ENCODE measurements at places on chromosomes 7 and 10.

GRCh38 chr7:77442636-77443035 is 26.5 kb upstream of the GSAP start:
- H3K4me1 ChIP-seq = peaks cover 4% of the 10 kb centered on the region
- no peaks in the 10 kb centered on the region for H3K27me3 ChIP-seq
- H3K27ac ChIP-seq = no peak overlapping the region
- H3K36me3 ChIP-seq = no peaks in the 10 kb centered on the region

- H3K4me3 ChIP-seq = no peak overlapping the region
- DNase-seq = peak; percentile 58
- no peak overlapping the region for H3K27ac ChIP-seq
- no peaks in the 10 kb centered on the region for H3K36me3 ChIP-seq
These were observed 352.0 kb downstream of the PCLO start for GRCh38 chr7:82810558-82811259.

GRCh38 chr7:28761505-28761904 is 196.6 kb downstream of the TRIL start:
- no peak overlapping the region for H3K27ac ChIP-seq
- no peaks in the 10 kb centered on the region for H3K36me3 ChIP-seq
- H3K4me3 ChIP-seq = no peak overlapping the region
- H3K27me3 ChIP-seq = no peaks in the 10 kb centered on the region
- no peak for DNase-seq

GRCh38 chr10:123044391-123044790 is 35.6 kb downstream of the ACADSB start:
- peaks cover 11% of the 10 kb centered on the region for H3K36me3 ChIP-seq
- H3K27ac ChIP-seq = no peak overlapping the region
- no peaks in the 10 kb centered on the region for H3K27me3 ChIP-seq
- H3K4me3 ChIP-seq = no peak overlapping the region
- DNase-seq = peak; percentile 6

GRCh38 chr10:56319386-56319785 is 41.7 kb downstream of the ZWINT start:
- no peak overlapping the region for H3K4me3 ChIP-seq
- H3K4me1 ChIP-seq = no peaks in the 10 kb centered on the region
- no peak for DNase-seq
- H3K27ac ChIP-seq = no peak overlapping the region

GRCh38 chr7:113179313-113179712 is 61.0 kb upstream of the SMIM30 start:
- no peak for DNase-seq
- no peaks in the 10 kb centered on the region for H3K27me3 ChIP-seq
- H3K36me3 ChIP-seq = no peaks in the 10 kb centered on the region
- no peaks in the 10 kb centered on the region for H3K4me1 ChIP-seq
- no peak overlapping the region for H3K27ac ChIP-seq

DNA sequence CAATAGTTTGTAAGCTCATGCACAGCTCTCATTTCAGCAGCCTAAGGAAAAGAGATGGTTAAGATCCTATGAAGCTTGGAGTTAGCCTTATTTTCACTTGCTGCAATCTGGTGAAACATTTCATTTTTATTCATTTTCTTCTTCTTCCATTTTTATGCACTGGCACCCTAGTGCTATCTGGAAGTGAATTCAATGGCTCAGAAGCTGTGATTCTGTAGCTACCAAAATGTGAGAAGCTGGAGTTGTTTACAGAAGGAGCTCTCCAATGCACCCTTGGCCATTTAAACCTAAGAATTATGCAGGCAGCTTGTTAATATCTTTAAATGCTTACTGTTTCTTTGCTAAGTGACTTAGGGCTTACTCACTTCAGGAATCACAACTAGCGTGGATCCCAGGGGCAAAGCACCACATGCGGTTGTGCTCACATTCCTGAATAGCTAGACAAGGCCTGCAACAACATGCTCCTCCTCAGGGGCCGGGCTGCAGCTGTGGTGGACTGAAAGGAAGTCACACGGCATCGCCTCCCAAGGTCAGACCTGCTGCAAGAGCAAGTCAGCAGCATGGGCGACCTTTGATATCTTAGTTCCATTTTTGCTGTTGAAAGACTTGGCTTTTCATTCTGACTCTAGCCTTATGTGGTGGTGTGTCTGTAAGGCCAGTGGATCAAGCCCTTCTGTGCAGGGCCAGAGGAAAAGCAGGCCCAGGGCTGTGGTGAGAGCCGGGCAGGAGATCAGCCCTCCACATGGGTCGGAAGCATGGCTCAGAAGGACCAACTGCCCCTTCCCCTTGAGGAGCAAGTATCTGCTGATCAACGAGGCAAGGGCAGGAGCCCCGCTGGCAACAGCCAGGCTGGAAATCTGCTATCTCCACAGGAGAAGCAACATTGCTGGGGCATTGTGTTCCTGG is 91.9 kb upstream of the MBL2 start:
- no peak for DNase-seq
- no peak overlapping the region for H3K4me3 ChIP-seq
- no peaks in the 10 kb centered on the region for H3K27me3 ChIP-seq
- H3K27ac ChIP-seq = no peak overlapping the region
- no peaks in the 10 kb centered on the region for H3K36me3 ChIP-seq

- no peak for DNase-seq
- H3K27me3 ChIP-seq = peaks cover 5% of the 10 kb centered on the region
- H3K27ac ChIP-seq = no peak overlapping the region
These were observed 410.6 kb downstream of the KCNMA1 start for GRCh38 chr10:77226853-77227565.

- H3K4me3 ChIP-seq = no peak overlapping the region
- H3K36me3 ChIP-seq = no peaks in the 10 kb centered on the region
- no peaks in the 10 kb centered on the region for H3K4me1 ChIP-seq
- DNase-seq = no peak
- no peak overlapping the region for H3K27ac ChIP-seq
- H3K27me3 ChIP-seq = no peaks in the 10 kb centered on the region
These were observed 153.0 kb upstream of the GPR26 start for GRCh38 chr10:123512901-123513775.

DNA sequence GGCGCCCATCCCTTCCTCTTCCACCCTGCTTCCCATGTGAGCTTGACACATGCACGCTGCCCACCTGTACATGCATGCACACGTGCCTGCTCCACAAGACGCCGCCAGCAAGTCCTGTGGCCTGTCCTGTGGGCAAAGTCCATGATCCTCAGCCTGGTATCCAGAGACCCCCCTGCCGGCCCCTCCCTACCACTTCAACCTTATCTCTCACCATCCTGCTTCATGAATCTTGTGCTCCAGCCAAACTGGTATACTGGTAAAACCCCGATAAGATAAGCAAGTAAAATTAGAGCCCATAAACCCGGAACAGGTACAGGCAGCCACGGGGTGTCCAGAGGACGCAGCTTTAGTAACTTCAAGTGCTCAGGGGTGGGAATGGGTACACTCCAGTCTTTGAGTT is 11.8 kb upstream of the TBXAS1 start:
- H3K27ac ChIP-seq = no peak overlapping the region
- H3K4me1 ChIP-seq = no peaks in the 10 kb centered on the region
- H3K36me3 ChIP-seq = no peaks in the 10 kb centered on the region
- DNase-seq = no peak

DNA sequence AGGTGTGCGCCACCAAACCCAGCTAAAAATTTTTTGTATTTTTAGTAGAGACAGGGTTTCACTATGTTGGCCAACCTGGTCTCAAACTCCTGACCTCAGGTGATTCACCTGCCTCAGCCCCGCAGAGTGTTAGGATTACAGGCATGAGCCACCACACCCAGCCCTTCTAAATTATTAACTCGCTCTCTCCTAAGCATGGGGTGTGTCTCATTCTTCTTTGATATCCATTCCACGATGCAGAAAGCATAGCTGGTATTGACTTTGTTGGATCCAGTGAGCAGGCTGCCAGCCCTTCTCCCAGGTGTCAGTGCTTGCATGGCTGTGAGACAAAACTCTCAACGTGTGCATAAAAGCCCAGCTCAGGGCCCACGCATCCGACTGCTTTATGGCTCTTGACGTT is 254.1 kb upstream of the PFKP start:
- H3K4me3 ChIP-seq = no peak overlapping the region
- H3K4me1 ChIP-seq = no peaks in the 10 kb centered on the region
- H3K36me3 ChIP-seq = no peaks in the 10 kb centered on the region
- no peak for DNase-seq
- H3K27ac ChIP-seq = no peak overlapping the region
- no peaks in the 10 kb centered on the region for H3K27me3 ChIP-seq

DNA sequence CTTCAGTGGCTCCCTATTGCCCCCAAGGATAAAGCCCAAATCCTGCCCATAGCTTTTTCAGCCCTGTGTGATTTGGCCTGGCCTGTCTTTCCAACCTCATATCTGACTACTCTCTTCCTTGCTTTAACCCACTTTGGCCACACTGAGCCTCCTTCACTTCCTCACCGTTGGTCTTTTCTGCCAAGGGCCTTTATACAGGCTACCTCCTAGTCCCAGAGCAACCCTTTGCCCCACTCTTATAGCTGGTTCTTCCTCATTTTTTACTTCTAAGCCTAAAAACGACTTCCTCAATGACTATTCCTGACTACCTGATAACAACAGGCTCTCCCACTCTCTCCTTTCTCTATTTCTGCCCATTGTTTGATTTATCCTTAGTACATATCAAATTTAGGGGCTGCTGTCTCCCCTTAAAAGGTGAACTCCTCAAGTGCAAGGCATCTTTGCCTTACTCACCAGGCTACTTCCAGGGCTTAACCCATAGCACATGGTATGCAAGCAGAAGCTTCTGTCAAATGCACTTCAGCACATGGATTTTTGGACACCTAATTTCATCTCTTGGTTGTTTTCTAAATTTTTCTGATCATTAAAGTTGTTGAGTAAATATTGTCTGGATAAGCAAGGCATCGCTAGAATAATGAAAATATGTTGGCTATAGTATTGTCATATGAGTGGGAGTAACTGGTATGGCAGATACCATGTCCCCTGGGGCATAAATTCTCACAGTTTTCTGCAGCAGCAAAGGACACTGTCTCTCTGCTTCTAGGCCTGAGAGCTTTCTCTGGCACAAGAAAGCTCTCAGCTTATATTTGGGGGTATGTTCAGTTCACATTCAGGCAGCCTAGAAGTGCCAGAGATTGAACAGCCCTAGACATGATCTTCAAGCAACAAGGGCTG is 201.5 kb upstream of the GPR26 start:
- no peaks in the 10 kb centered on the region for H3K4me1 ChIP-seq
- H3K36me3 ChIP-seq = no peaks in the 10 kb centered on the region
- no peak overlapping the region for H3K27ac ChIP-seq
- no peaks in the 10 kb centered on the region for H3K27me3 ChIP-seq

GRCh38 chr7:110612680-110613079 is 478.2 kb upstream of the LRRN3 start:
- no peak overlapping the region for H3K27ac ChIP-seq
- no peak overlapping the region for H3K4me3 ChIP-seq
- H3K27me3 ChIP-seq = no peaks in the 10 kb centered on the region

DNA sequence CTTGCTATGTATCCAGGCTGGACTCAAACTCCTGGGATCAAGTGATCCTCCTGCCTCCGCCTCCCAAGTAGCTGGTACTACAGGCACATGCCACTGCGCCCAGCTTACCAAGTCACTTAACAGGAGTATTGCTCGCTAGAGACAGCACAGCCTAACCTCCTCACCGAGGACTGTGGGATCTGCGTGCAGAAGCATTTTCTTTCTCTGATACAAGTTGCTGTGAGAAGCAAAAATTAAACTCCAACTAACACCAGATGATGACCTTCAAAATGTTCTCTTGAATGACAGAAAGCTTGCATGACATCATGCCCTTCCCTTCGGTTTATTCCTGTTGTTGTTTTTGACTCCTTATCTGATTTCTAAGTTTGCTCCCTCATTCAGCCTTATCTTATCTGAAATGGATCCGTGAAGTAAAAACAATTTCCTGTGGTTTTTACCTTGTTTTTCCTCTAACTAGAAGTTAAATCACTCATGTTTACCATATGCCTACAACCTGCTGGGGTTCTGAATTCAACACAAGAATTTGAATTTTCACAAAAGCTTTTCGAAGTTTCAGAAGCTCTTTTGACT is 94.4 kb upstream of the KIF5B start:
- H3K4me3 ChIP-seq = no peak overlapping the region
- no peaks in the 10 kb centered on the region for H3K27me3 ChIP-seq
- no peaks in the 10 kb centered on the region for H3K4me1 ChIP-seq
- H3K36me3 ChIP-seq = no peaks in the 10 kb centered on the region
- DNase-seq = no peak

DNA sequence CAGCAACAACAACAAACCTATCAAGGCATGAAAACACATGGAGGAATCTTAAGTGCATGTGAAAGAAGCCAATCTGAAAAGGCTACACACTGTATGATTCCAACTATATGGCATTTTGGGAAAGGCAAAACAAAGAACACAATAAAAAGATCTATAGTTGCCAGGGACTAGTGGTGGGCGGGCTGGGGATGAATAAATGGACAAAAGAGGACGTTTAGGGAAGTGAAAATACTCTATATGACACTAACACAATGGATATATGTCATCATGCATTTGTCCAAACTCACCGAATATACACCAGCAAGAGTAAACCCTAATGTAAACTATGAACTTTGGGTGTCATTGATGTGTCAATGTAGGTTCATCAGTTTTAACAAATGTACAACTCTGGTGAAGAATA is 89.1 kb downstream of the SEMA3E start:
- H3K4me1 ChIP-seq = no peaks in the 10 kb centered on the region
- no peaks in the 10 kb centered on the region for H3K36me3 ChIP-seq
- H3K27me3 ChIP-seq = no peaks in the 10 kb centered on the region
- no peak overlapping the region for H3K27ac ChIP-seq
- no peak overlapping the region for H3K4me3 ChIP-seq

DNA sequence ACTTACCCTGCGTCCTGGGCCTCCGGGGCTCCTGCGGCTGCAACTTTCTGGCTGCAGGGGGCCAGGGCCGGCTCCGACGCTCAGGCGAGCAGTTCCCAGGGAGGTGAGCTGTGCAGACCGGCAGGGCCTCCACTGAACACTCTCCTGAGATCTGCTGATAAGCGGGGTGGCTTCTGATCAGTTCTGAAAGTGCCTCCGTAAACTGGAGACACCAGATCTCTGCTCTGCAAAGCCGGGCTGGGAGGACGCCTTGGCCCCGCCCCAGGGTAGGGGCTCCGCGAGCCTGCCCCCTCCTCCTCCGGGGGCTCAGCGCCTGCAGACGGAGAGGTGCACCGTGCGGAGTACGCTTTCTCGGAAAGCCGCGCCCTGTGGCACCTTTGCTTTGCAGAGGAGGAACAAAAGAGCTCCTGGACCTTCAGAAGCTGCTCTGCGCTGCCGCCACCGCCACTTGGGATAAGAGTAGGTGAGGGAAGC is 141.3 kb upstream of the VKORC1L1 start:
- H3K36me3 ChIP-seq = peaks cover 2% of the 10 kb centered on the region
- peak overlapping the region; percentile 54 for H3K4me3 ChIP-seq
- H3K4me1 ChIP-seq = no peaks in the 10 kb centered on the region
- DNase-seq = peak; percentile 38

GRCh38 chr7:16651396-16652239 is 5.6 kb downstream of the BZW2 start:
- peak overlapping the region; percentile 9 for H3K4me3 ChIP-seq
- H3K36me3 ChIP-seq = peaks cover 13% of the 10 kb centered on the region
- no peak overlapping the region for H3K27ac ChIP-seq
- DNase-seq = peak; percentile 34

- no peak for DNase-seq
- H3K4me3 ChIP-seq = no peak overlapping the region
- no peaks in the 10 kb centered on the region for H3K36me3 ChIP-seq
- H3K27ac ChIP-seq = no peak overlapping the region
- H3K27me3 ChIP-seq = peaks cover 4% of the 10 kb centered on the region
- H3K4me1 ChIP-seq = no peaks in the 10 kb centered on the region
These were observed 248.6 kb upstream of the TCERG1L start for GRCh38 chr10:131560166-131560565.
